ENCODE measurements at places on chromosomes 6 and 20.

GRCh38 chr6:129853996-129854711 is 7.0 kb downstream of the TMEM244 start:
- no peak for DNase-seq

DNA sequence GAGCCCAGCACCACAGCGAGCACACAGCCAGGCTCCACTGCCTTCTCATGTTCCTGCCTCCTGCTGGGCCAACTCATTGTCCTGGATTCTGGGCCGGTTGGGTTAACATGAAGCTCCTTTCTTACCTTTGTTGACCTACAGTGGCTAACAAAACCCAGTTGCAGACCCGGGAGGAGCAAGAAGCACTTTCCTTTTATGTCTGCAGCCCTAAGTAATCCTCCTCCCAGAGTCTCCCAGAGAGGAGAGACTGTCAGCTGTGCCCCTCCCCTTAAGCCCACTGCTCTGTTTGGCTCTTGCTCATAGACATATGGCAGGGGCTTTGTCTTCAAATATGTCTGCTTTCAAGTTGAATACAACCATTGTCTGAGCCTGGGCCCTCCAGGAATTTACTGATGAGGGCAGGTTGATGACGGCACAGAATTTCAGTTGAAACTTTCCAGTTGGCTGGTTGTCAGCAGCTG is 55.2 kb downstream of the PSMB1 start:
- DNase-seq, result no peak

DNA sequence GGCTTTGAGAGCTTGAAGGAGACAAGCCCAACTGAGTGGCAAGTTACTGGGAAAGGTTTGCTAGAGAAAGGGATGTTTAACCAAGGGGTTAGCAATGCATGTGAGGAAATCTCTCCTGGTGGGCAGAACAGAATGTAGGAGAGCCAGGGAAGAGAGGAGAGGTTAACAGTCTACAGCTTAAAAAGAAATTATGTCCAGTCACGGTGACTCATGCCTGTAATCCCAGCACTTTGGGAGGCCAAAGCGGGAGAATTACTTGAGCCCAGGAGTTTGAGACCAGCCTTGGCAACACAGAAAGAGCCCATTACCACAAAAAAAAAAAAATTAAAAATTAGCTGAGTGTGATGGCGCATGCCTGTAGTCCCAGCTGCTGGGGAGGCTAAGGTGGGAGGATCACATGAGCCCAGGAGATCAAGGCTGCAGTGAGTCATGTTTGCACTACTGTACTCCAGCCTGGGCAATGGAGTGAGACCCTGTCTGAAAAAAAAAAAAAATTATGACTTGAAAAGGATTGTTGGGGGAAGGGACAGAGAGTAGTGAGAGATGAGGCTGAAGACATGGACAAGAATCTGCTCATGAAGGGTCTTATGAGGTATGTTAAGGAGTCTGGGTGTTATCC is 264.9 kb downstream of the TBC1D7 start:
- DNase-seq, result no peak

DNA sequence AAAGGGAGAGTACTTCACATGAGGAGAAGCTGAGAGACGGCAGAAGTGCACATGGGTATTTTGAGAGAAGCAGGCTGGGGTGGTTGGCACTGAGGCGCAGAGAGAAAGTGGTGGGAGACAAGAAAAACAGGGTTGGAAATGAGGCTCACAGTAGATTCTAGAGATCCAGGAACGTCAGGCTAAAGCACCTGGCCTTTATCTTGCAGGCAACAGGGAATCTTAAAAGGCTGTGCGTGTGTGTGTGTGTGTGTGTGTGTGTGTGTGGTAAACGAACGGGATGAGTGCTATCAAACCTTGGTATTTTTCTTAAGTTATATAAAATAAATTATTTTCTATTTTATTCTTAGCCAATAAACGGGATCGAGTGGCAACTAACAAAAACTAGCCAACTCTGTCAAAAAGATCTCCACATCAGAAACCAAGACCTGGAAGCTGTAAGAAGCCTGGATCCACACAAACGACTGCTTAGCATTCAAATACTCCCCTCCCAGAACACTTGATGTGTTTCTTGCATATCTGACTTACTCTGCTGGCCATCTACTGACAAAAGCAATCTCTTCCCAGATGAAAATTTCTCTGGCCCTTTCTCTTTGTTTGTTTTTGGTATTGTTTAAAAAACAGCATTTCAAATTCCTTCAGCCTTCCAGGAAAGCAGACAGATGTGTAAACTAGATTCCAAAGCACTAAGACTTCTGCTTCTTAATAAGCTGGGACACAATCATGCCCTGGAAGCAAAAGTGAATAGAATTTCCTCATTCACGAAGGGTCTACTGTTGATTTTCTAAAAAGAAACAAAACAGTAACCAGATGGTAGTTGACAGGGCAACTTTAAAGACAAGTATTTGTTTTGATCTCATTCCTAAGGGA is 44.8 kb upstream of the FABP7 start:
- no peak for DNase-seq

- DNase-seq, result no peak
Measured at GRCh38 chr20:3470208-3470626, 601 bp upstream of the ATRN start.

GRCh38 chr20:61964675-61965605 is 100.7 kb downstream of the TAF4 start:
- no peak for DNase-seq

DNA sequence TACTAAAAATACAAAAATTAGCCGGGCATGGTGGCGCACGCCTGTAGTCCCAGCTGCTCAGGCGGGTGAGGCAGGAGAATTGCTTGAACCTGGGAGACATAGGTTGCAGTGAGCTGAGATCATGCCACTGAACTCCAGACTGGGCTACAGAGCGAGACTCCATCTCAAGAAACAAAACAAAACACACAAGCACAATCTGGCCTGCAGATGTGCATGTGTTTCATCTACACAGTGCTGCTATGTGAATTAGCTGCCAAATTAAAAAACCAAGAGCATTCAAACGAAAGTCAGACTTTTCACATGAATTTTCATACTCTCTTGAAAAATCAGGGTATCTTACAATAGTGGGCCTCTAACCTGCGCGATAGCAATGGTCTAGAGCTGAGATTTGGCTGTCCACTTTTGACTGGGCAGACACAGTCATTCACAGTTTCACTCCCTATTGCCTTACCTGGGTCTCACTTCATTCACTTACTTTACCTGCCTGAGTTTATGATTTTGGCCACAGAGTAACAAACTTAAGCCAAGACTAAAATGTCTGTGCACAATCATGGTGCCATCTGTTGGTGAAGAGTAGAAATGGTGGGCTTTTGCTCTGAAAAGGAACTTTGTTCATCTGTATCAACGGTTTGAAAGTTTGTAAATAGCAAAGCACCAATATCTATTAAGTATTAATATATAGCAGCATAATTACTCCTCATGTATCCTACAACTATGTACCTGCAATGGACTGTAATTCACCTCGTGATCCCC is 138.5 kb upstream of the UST start:
- no peak for DNase-seq

DNA sequence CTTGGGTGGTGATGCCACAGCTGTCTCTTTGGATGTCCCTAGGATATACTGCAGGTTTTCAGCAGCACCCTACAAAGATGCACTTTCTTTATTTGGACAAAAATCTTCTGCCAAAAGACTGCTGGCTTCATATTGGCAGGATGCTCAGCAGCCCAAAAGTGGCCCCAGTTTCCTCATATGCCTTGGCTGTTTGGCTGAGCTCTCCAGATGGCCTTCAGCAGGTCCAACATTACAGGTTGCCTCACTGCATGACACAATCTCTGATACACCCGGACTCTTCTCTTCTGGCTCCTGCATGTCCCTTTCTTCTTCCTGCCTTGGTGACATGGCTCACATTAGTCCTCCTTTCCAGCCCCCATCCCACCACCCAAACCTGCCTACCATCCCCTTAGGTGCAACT is 323.7 kb upstream of the CDH4 start:
- DNase-seq, result no peak
